ENCODE measurements at places on chromosomes 2 and 18.

DNA sequence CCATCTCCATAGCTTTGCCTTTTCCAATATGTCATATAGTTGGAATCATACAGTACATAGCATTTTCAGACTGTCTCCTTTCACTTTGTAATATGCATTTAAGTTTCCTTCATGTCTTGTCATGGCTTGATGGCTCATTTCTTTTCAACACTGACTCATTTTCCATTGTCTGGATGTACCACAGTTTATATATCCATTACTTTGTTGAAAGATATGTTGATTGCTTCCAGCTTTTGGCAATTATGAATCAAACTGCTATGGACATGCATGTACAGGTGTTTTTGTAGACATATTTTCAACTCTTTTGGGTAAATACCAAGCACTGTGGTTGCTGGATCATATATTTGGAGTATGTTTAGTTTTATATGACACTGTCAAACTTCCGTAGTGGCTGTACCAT lies 26.3 kb downstream of the ACSL3 start:
- no peak for DNase-seq

GRCh38 chr2:102030855-102031527 lies 39.2 kb downstream of the IL1R2 start:
- no peak for DNase-seq

GRCh38 chr2:227853204-227853629 lies 18.2 kb upstream of the DAW1 start:
- DNase-seq: no peak

DNA sequence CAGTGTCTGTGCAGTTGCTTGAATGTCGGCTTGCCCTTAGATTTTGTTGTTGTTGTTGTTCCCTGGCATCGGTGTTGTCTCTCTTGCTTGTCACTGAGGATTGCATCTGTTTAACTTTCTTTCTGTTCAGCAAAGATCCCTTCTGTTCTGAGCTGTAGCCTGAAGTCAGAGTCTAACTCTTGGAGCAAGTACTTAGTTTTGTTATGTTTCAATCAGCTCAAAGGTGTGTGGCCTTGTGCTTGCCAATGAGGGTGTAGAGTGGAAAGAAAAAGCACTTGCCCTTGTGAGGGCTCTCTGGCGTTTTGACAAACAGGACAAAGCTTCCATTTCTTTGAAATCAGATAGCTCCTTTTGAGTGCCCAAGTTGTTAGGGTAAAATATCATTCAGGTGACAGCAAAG lies 757.1 kb upstream of the CDH7 start:
- DNase-seq: no peak

GRCh38 chr2:181444654-181445053 lies 12.5 kb upstream of the ITGA4 start:
- DNase-seq: no peak

GRCh38 chr18:68660354-68661183 lies 54.3 kb downstream of the TMX3 start:
- no peak for DNase-seq

DNA sequence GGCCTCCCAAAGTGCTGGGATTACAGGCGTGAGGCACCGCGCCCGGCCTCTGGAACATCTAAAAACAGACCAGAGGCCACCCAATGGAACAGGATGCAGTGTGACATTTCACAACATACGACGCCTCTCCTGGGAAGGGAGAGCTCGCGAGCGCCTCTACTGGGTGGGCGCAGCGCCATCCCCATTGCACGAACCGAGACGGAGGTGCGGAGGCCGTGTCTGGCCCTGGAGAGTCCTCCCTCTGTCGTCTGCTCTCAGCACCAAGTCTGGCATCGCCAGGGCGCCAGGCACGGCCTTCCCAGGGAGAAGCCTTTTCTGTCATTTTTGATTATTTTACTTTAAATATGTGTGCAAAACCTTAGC lies 9.4 kb upstream of the GBX2 start:
- DNase-seq: no peak

- no peak for DNase-seq
Measured at GRCh38 chr2:10810202-10811161, 2.1 kb downstream of the PDIA6 start.

- no peak for DNase-seq
Measured at GRCh38 chr18:61546590-61546989, 213.4 kb downstream of the CDH20 start.

- DNase-seq: no peak
Measured at GRCh38 chr2:207235621-207236020, 69.9 kb upstream of the KLF7 start.

GRCh38 chr18:35050028-35050546 lies 8.9 kb downstream of the MAPRE2 start:
- DNase-seq: no peak

DNA sequence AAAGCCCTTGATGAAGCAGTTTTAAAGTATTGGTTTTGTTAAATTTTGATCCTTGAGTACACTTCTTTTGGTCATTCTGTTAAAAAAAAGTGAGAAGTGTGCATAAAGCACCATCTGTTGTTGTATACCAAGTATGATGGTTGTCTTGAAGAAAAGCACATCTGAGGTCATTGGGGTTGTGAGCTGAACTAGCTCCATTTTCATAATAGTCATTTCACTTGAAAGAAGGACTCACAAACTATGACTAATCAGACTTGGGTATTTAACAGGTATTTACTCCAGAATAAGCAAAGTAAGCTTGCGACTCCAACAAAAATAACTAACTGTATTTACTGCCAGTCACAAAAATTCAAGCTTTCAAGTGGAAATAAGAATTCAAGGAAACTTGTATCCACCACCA lies 35.1 kb downstream of the CHN1 start:
- DNase-seq: no peak

DNA sequence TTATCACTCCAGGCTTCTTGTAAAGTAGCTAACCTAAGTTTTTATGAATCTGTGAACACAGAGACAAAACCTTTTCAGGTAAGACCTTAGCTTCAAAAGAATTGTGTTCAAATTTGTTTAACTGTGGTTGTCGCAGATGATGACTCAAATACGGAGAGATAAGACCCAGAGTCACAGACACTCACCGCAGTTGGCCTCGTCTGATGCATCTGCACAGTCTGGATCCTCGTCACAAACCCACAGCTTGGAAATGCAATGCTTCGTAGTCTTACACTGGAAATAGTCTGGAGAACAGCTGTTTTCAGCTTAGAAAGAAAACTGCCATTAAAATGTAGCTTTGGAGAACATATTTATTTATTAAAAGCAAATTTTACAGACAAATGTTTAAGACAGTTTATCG lies 1662.1 kb upstream of the NXPH2 start:
- DNase-seq: no peak

DNA sequence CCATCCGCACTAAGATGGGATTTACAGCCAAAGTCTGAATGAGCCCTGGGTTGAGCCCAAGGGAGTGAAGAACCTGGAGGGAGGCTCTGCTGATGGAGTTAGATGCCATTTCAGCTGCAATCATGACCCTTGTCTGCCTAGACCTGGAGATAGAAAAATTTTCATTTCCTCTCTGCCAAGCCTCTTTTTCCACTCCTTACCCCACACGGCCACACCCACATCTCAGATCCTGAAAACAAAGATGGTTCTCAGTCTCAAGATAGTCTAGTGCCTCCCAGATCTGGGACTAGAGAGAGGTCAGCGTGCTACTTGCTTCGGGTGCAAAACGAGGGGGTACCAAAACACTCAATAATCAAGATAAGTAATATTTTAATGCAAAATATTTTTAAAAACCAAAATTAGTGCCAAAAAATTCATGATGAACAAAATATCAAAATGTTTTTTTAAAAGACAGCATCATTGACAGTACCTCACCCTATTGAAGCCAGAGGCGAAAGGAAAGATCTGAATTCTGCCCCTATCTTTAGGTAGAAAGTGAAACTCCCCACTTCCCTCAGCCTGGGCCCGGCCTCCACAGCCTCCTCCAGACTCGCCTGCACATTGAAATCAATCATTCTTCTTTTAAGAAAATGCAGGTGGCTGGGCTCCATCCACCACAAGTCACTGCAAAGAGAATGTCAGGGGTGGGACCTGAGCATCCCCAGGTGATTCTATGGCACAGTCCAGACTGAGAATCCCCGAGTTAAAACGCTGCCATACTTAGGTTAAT lies 57.8 kb upstream of the GPR45 start:
- DNase-seq: no peak

DNA sequence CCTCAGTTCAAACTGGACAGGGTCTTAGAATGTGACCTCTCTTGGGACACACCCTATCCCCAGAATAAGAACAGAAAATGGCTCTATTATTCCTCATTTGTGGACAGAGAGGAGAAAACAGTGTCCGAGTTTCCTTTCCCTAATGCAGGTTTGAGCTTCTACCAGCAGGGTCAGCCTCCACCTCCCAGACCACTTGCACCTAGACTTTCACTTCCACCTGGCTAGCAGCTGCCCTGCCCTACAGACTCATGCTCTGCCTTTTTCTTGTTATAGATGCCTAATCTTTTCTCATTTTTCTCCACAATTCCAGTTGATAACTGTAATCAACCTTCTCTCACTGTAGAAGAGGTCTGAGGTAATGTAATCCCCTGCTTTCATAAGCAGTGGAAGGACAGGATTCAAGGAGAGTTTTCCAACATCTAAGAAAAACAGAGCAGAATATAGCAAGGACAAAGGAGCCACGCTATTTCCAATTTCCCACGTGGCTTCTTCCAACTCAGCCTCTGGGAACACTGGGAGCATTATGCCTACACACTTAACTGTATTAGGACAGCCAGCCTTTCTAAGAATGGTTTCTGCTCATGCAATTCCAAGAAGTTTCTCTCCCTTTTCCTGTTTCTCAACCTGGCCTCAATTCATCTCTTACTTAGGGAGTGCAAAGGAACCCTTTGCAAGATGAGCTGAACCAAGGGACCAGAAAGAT lies 239.8 kb downstream of the BCL11A start:
- no peak for DNase-seq

DNA sequence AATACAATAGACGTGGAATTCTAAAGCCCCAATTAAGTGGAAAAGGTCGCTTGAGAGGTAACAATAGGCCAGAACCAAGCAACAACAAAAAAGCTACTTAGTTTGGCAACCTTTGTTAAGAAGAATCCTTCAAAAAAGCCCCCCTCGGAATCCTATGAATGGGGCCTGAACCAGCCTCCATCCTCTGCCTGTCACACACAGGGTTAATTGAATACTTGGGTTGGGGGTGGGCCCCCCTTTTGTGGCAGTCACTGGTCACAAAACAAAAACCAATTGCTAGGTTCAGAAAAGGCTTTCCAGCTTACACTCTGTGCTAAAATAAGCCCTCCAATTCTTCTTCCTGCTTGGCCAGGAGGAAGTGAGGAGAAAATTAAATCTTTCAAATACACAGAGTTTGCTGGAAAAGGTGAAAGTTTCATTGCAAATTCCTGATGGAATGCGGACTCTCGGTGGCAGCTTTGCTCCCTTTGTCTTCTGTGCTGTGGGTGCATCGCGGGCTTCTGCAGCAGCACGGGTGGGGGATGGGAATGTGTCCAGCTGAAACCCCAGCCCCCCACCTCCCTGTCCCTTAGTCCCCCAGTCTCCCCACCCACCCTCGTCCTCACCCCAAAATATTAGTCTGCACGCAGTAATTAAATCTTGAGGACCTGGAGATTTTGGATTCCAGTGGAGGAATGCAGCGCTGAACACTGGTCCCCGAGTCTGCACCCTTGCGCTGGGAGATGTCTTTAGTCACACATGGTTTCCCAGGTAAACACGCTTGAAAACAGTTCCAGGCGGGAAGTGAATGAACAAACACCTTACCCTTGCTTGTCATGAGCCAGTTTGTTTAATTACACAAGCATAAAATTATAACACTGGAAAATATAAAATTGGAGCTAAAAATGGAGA lies 254.3 kb downstream of the SOX11 start:
- no peak for DNase-seq

- DNase-seq: no peak
Measured at GRCh38 chr2:25736899-25737515, 63.6 kb upstream of the DTNB start.

DNA sequence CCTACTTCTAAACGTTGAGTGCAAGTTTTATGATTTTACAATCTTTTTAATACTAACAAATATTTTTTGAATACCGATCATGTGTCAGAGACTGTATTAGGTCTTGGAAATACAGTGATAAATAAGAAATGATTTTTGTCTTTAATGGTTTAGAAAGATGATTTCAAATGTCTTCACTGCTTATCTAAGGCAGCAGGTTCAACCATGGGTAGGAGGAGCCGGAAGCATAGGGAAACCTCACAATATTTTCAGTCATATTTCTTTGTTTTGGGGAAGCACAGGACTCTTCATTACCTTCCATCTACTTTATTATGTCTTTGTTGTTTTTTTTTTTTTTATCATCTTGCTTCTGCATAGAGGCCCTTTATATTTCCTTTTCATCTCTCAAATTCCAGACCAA lies 165.2 kb upstream of the EPC2 start:
- DNase-seq: no peak

GRCh38 chr2:11256166-11256565 lies 88.3 kb downstream of the ROCK2 start:
- no peak for DNase-seq

DNA sequence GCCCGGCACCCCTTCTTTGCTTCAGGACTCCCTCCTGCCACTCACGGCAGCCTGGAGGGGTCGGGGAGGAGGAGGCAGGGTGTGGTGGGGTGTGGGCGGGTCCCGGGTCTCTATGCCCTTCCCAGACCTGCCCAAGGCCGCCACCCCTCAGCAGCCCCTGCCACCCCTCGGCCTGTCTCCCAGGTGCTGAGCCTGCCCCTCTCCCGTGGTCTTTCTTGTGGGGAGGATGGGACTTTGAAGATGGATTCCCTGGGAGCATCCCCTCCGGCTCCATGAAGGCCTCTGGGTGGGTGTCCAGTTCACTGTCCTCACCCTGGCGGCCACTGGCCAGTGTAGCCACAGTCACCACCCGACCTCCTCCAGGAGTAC lies 23.2 kb downstream of the KCNIP3 start:
- DNase-seq: no peak

DNA sequence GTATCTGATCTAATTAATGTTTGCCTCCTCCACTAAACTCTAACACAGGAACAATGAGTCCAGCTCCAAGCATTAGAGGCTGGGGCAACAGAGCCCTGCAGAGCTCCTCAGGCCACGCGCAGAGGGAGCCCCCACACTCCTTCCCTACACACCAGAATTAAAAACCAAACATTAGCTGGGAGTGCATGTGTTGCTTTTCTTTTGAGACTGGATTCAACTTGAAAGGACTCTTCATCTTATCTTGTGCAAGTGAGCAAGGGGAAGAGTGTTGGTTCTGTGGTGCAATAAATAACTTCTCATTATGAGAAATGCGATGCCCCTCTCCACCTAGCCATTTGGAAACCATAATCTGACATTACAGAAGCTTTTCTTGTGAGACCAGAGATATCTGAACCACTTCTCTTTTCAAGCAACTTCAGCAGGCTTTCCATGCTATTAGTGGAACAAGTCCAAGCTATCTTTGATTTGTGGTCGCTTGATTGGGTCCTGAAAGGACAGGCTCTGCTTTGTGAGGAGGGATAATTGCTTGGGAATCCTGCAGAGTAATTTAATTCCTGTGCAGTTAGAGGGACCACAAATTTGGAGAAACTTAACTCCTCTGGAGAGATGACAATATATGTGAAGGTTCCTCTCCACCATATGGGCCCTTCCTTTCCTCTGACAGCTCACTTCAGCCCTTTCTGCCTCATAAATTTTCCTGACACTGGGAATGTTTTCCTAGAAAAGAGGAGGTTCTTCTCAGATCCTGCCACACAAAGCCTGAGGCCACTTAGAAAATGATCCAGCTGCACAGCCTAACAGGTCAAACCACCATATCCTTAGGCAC lies 112.5 kb downstream of the ATL2 start:
- no peak for DNase-seq

GRCh38 chr18:58223717-58224424 lies 179.8 kb downstream of the NEDD4L start:
- DNase-seq: no peak

Measured in T-helper 22 cell (primary cell).